ENCODE measurements at places on chromosomes 11 and 22.

DNA sequence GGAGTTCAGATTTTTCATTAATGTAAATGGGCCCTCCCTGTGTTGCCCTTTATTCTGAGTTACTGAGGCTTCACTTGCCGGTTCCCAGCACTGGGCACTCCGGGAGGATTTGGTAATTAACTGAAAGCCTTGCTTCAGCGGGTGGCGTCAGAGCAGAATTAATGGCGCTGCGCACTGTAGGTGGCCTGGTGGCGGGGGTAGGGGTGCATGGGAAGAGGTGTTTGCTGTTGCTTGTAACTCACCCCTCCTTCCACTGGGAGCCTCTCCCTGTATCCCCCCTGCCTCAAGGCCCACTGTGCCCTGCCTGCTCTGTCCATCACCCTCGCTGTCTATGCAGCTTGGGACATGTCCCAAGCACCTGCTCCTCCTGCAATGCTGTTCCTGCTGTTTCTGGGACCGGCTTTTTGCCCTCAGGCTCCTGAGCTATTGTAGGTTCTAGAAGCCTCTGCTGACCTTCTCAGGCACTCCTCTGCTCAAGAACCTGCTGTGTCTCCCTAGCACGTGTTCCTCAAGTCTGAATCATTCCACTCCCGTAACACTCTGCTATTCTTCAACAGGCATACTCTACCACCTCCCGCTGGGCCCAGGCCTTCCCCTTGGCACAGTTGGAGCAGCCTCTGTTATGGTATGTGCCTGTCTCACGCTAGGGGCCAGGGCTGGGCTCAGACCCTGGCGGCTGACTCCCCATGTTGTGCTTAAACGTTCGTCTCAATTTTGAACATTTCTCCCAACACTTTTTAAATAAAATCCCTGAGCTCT lies 24.4 kb downstream of the ARHGAP8 start:
- DNase-seq: no peak

DNA sequence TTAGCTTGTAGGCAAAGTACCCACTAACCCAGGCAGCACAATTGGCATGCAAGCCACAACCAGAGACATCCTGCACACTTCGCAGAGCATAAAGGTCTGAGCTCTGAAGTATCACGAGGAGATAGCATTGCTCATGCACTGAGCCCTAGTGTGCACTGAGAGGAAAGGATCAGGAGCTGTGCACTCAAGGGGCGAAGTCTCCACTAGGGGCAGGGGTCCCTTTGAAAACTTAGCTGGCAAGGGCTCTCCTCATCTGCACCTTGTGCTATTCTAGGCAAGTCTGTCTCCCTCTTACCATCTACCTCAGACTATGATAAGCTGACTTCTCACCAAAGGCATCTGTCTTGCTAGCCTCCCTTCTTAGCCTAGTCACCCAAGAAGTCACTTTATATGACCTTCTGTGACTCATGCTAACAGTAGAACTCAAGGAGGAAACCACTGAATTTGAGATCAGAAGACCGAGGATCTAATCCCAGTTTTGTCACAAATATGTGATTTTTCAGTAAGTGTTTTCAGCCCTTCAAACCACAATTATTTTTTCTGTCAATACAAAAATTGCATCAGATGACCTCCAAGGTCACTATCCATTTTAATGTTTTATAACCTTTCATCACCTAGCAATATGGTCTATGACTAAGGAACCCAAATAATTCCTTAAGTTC lies 1078.0 kb downstream of the NTM start:
- DNase-seq: no peak

DNA sequence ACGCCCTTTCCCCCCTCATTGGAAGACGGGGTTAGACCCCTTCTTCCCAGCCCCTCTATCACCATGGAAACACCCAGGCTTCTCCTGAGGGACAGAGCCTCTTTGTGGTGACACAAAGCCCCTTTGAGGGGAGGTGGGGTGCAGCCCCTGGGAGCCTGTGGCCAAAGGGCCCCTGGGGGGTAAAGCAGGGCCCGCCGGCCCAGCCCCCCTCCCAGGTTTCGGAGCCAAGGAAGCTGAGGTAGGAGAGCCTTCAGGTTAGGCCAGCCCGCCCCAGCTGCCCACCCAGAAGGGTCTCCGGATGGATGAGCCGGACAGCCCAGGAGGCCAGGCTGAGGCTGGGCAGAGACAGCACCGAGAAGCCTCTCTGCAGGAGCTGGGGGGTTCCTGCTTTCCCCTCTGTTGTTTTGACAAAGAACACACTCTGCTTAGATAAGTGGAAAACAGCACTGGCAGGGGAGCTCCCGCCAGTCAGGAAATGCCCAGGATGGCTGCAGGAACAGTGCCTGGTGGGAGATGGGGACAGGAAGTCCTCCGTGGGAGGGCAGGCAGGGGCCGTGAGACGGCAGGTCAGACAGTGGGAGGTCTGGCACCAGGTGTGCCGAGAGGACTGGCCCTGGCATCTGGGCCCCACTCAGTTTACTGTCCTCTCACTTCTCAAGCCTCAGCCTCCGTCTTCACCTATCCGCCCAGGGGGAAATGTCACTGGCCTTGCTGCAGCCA lies 18.2 kb downstream of the ARVCF start:
- no peak for DNase-seq

- no peak for DNase-seq
Measured at GRCh38 chr11:12914400-12914912, 94.7 kb upstream of the RASSF10 start.

- DNase-seq: no peak
Measured at GRCh38 chr11:12235553-12235946, 125.2 kb downstream of the MICAL2 start.

DNA sequence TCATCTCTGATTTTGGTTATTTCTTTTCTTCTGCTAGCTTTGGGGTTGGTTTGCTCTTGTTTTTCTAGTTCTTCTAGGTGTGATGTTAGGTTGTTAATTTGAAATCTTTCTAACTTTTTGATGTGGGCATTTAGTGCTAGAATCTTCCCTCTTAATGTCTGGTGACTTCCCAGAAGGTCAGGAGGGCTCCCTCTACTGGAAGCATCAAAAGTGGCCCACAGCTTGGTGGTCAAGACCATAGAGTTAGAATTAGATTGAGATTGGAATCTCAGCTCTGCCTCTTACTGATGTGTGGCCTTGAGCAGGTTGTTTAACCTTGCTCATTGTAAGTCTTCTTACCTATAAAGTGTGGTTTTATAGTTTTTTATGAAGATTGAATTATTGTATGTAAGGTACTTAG lies 99.3 kb downstream of the FDX1 start:
- no peak for DNase-seq

GRCh38 chr11:34977089-34977912 lies 60.9 kb downstream of the PDHX start:
- DNase-seq: no peak

GRCh38 chr22:36431977-36432376 lies 44.2 kb upstream of the MYH9 start:
- no peak for DNase-seq

Measured in effector CD4-positive, alpha-beta T cell (primary cell).